NCI-H2081 (cell line): ENCODE measurements at places on chromosomes 2 and 18.

DNA sequence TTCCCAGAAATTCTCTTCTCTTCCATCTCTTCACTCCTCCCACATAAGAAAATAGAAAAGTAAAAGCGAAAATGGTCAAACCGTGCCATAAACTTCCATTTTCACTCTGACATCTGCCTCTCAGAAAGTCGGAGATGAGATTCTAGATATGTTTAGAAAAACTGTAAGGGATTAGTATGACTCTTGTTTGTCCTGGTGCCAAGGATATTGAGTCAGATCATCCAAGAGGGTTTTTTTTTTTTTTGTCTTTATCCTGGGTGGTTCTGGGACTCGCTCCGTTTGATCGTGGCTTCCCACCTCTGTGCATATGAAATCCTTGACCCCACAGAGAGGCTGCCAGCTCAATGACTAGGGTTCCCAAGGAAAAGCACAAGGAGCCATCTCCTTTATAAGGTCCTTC lies 17.3 kb downstream of the EN1 start:
- DNase-seq: no peak

GRCh38 chr2:70725505-70725904 lies 42.5 kb downstream of the ADD2 start:
- DNase-seq: no peak

DNA sequence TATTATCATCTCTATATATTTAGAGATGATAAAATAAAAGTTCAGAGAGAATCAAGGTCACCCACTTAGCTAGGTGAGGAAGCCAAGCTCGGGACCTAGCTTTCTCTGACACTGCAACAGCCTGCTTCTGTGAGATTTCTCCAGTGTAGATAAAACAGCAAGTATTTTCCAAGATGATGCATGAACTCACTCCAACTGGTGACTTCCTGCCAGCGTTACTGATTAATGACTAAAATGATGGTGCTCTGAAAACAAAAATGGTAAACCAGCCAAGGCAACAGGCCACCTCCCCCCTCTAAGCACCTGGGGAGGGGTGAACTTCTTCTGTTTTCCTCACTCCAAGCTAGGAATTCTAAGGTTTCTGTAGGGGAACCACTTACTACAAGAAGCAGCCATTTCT lies 510.2 kb upstream of the ID2 start:
- no peak for DNase-seq

DNA sequence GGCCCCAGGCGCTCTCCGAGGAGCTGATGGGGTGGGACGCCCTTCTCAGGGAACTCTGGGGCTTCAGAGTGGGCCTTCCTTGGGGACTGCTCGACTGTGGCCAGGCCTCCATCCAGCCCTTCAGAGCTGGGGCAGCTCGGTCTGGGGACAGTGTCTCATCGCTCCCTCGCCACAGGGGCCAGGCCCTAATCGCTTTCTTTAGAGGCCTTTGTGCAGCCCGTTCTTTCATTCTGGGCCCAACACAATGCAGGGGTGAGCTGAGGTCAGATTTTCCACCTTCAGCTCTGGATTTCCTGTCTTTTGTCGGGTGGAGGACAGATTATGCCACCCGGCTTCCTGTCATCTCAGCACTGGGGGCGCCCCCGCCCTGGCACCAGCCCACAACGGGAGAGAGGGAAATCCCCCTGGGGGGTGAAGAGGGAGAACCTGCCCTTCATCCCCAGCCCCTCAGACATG lies 25.2 kb downstream of the MYCN start:
- no peak for DNase-seq

GRCh38 chr18:76370686-76371085 lies 124.4 kb downstream of the ZNF516 start:
- DNase-seq: no peak

- no peak for DNase-seq
These were observed 291.9 kb upstream of the TRIB2 start for GRCh38 chr2:12424809-12425208.

- DNase-seq: no peak
These were observed 14.4 kb upstream of the STON1 start for GRCh38 chr2:48515513-48515985.
